ENCODE measurements at places on chromosomes 12 and 14.

- DNase-seq, result no peak
Measured at GRCh38 chr12:131865180-131865875, 29.1 kb upstream of the ULK1 start.

DNA sequence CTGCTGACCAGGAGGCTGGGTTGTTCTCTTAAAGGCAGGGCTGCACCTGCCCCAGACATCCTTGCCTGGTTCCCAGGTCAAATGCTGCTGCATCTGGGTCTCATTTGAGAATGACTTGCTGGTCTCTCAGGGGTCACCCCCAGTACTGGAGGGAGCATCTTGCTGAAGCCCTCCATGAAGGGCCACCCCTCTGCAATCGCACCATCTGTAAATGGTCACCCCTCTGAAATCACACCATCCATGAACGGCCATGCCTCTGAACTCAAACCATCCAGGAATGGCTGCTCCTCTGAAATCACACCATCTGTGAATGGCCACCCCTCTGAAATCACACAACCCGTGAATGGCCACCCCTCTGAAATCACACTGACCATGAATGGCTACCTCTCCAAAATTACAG lies 7.3 kb upstream of the SERPINA6 start:
- DNase-seq, result no peak

- DNase-seq, result no peak
Measured at GRCh38 chr12:10563002-10563401, 50.4 kb downstream of the MAGOHB start.

- no peak for DNase-seq
Measured at GRCh38 chr14:100747736-100748135, 21.0 kb downstream of the DLK1 start.

DNA sequence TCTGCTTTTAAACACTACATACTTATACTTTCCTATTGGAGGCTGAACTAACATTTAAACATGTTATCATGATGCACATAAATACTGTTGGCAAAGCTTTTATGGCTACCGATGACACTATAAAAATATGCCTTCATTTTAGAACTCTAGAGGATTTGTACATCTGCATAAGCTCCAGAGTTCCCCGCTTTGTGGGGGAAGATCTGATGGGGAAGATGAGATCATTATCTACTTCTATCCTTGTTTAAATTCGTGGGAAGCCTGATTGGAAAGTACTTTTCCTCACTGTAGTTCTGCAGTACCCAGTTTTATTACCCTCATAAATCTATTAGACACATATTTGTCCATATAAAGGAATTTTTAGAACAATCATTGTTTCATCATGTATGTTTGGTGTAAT lies 299.6 kb upstream of the ATP2B1 start:
- DNase-seq, result no peak

DNA sequence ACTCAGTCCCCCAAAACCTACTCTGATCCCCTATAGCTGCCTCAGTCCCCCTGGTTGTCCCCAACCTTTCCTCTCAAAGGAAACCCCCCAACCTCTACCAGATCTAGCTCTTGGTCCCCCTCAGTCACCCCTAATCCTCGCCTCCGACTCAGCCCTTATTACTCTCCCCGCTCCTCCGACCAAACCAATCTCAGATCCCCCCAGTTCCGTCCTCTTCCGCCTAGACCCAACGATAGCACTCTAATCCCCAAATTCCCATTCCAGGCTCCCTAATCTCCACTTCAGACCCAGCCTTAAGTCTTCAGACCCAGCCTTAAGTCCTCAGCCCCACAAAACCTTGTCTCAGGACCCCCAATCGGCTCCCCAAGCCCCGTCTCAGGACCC lies 612 bp downstream of the VPS37B start:
- no peak for DNase-seq

DNA sequence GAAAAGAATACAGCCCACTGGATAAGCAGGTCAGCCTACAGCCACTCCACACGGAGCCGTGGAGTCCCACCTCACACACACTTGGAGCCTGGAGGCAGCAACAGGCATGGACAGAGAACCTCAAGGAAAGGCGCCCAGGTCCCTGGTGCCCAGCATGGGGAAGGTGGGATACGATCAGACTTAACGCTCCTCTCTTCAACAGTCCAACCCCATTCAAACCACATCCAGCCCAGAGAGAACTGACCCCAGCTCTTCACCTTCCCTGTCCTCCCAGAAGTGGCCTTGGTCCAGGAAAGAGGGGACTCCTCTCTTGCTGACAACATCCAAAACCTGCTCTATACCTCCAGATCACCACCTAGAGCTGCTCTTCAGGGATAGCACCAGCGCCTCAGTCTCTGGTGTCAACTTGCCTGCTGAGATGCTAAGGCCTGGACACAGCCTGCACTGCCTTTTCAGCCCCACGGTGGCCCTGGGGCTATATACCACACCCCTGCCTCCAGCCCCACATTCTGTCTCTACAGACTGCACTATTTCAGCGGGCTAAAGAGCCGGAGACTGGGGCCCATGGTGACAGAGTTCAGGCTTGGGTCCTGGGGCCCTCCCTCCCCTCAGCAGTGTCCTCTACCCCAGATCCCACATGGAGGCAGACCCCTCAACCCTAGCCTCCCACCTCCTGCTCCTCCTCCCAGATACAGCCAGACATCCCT lies 7.0 kb downstream of the ADCY6 start:
- no peak for DNase-seq

Measured in activated CD8-positive, alpha-beta memory T cell treated with anti-CD3 and anti-CD28 coated beads for 24 hours (primary cell).